ENCODE measurements at places on chromosomes 3 and 15.

- ATAC-seq: no peak
Measured at GRCh38 chr3:53159156-53160060, 1.6 kb upstream of the PRKCD start.

DNA sequence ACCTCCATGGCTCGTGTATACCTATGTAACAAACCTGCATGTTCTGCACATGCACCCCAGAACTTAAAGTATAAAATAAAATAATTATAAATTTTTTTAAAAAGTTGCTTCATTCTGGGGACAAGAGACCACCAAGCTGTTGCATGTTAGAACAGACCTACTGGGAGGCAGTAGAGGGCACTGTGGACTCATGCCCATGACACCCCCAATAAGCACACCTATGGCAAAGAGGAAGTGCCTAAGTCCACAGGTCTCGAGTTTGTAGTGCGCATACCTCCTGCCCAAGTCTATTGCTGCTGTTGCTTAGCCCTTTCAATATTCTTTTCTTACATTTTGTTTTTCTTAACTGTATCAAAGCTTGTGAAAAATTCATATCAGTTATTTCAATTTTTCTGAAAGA lies 267.9 kb upstream of the THBS1 start:
- ATAC-seq: no peak

- no peak for ATAC-seq
Measured at GRCh38 chr15:65323071-65323511, 18.6 kb downstream of the RNU5B-1 start.

GRCh38 chr15:57477736-57478522 lies 101.6 kb downstream of the CGNL1 start:
- no peak for ATAC-seq

DNA sequence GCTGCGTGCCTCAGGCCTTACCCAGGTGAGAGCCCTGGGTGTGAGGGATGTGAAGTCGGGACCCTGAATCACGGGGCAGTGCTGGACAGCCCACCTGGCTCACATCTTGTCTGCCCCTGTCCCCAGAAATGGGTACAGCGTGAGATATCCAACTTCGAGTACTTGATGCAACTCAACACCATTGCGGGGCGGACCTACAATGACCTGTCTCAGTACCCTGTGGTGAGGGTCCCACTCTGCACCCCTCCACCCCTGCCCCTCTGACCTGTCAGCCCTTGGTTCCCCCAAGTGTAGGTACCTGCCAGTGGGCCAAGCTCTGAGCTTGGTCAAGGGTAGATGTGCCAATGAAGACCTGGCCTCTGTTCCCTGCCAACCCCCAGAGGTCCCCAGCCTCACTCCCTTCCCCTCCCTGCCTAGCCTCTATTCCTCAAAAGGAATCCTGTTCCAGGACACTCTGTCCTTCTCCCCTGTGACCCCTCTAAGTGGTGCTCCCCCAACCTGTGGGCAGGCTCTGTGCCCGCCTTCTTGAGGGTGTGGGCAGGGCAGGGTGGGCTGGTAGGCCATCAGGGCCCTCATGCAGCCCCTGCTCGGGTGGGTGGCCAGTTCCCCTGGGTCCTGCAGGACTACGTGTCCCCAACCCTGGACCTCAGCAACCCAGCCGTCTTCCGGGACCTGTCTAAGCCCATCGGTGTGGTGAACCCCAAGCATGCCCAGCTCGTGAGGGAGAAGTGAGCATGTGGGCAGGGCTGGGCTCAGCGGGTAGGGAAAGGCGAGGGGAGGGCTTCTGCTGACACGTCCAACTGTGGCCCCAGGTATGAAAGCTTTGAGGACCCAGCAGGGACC lies 25.1 kb downstream of the NBEAL2 start:
- no peak for ATAC-seq

DNA sequence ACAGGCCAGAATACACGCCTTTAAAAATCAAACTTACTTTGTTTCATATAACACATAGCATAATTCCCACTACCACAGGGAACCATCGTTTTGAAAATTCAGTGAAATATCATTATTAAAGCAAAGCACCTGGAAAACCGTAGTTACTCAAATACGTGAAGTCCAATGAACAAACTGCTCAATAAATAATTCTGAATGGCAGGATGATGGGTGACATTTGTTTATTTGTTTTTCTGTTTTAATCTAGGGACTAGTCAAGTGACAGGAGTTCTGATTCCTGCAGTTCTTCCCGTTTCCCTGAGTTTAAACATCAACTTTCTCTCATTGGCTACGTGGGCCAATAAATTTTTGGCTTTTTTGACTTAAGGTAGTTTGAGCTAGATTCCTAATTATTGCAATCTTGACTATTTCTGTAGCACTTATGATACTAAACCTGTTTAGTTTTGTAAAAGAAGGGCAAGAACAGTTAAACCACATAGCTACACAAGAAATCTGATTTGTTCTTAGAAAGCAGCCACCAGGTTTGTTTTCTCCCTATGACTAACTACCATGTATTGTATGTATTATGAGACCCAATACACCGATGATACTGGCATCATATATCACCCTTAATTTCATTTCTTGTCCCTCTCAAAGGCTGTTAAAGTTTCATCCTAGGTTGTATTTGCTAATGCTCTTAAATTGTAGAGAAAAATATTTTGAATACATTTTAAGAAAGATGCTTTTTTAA lies 411.2 kb downstream of the SHQ1 start:
- no peak for ATAC-seq
